T47D (cell line): ENCODE measurements at places on chromosomes 3 and 15.
A peak's percentile ranks its signal among the peaks of the same experiment; 100 is the strongest.

DNA sequence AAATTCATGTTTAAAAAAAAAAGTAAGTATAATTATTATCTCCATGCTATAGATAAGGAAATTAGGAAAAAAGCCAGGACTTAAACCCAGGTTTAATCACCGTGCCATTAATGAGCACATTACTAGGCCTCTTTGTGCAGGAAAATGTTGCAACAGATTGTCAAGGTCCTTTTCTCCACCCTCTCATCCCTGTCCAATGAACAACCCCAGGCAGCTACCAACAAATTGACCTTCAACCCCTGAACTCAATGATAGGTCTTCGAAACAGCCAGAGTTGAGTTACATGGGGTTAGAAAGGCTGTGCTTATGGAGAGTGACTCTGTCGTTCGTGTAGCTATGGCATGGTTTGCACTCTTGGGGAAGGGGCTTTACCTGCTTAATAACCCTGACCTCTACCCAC, 84.2 kb upstream of the CTNNB1 start:
- no peak for DNase-seq

GRCh38 chr3:133563186-133563591, 10.3 kb upstream of the CDV3 start:
- DNase-seq: no peak

- DNase-seq: no peak
These were observed 143.1 kb upstream of the LINGO1 start for GRCh38 chr15:77775837-77776236.

DNA sequence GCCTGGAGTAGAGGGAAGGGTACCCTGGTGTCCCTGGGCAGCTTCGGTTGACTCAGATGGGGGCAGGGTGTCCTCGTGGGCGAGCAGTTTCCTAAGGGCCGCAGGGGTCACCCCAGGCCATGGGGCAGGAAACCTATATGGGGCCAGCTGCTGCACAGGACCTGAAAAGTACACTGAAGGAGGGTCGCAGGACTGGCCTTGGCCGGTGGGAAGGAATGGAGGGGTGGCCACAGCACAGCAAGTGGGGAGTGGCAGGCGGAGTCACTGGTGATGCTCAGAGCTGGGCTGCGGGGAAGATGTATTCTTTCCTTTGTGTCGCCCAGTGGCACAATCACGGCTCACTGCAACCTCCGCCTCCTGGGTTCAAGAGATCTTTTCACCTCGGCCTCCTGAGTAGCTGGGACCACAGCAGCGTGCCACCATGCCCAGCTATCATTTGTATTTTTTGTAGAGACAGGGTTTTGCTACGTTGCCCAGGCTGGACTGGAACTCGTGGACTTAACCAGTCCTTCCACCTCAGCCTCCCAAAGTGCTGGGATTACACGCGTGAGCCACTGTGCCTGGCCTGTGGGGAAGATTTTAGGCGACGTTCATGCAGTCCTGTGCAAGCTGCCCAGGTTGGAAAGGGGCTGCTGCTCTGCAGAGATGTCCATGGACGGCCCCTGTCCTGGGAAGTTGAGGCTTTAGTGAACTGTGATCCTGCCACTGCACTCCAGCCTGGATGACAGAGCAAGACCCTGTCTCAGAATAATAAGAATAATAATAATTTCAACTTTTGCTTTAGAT, 57.2 kb downstream of the EFCAB12 start:
- DNase-seq: no peak

DNA sequence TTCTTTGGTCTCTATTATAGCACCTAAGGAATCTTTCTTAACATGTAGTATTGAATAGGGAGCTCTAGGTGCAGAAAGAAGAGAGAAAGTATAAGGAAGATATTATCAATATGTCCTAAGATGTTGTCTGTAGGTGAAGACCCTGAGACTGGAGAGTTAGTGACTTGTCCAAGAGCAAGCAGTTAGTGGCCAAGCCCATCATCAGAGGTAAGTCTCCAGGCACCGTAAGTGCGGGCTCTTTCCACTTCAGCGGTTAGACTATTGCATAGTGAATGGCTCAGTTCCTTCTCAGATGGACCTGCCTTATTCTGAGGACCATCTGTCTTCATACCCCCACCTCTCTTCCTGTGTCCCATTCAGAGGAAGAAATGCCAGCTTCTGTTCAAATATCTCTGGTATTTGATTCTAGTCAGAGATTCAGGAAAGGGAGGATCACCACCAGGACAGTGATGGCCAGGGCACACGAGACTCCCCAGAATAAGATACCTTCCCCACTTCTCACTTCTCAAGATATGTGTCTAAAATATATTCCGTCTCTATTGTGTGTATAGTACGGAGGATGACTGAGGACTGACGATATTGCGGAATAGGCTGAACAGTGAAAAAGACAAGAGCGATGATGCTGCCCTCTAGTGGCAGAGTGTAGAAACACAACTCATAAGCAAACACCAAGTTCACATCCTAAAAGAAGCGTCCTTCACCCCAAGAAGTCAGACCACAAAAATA, 19.1 kb upstream of the ADGRG7 start:
- peak; percentile 44 for DNase-seq

DNA sequence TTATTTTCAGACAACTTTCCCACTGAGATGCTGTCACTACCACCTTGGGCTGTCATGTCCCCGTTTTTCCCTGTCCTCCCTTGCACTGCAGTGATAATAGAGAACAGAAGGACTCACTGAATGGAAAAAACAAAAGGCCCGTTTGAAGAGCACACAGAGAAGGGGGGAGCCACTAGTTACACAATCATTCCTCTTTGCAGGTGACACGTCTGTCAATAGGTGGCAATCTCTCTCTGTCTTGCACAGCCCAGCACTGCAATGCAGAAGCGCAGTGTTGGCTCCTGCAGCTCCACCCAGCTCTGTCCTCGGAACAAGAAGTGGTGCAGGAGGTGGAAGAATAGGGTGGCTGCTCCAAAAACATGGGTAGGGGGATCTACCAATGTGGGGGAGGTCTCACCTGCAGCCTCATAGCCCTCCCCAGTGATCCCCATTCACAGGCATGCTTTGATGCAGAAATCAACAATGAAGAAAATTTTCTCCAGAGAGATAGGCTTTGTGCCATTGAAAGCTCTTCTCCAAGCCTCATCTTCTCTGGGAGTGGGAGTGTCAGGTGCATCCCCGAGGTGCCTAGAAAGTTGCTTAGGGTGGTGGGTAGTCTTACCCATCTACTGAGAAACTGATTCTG, 31.8 kb downstream of the FSTL1 start:
- DNase-seq: peak; percentile 54

GRCh38 chr15:63111481-63111880, 10.2 kb upstream of the LACTB start:
- DNase-seq: no peak

GRCh38 chr3:21647961-21648360, 103.0 kb downstream of the ZNF385D start:
- DNase-seq: no peak

DNA sequence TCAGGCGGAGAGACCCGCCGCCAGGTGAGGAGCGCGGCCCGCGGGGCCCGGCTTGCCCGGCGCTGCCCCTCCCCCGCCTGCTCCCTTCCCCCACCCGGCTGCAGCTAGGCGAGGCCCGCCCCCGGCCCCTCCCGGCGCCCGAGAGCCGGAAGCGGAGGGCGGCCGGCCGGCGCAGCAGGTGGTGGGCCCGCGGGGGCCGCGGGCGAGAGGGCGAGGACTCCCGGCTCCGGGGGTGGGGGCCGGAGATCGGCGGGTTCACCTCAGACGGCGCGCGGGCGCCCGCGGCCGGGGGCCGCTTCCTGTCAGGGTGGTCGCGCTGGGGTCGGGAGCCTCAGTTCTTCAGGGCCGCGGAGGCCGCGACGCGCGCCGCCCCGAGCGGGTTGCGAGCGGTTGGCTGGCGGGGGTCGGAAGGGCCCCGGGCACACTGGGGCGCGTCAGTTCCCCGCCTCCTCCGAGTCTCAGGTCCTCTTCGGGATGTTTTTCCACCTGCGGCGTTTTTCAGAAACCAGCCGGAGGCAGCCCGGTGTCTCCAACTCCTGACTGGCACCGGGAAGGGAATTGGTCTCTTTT, 395 bp downstream of the ZFAND6 start:
- no peak for DNase-seq

- DNase-seq: no peak
These were observed 419.2 kb downstream of the OCA2 start for GRCh38 chr15:27679731-27680471.

DNA sequence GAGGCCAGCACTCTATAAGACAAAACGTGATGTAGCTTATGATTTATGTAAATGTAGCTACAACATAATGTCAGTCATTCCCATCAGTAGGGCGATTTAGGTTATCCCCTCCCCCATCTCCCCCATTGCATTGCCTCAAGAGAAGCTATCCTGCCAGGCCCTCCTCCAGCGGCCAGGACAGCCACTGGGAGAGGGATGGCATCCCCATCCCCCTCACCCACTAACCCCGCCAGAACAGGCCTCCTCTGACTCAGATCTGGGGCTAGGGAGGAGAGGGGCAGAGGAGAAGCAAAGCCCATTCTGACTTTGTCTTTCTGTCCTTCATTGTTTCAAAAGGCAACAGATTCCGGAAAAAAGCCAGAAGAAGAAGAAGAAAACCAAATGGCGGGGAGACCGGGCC, 32.6 kb upstream of the ESYT3 start:
- no peak for DNase-seq

- no peak for DNase-seq
These were observed 591.2 kb downstream of the RSL24D1 start for GRCh38 chr15:54605556-54605955.

DNA sequence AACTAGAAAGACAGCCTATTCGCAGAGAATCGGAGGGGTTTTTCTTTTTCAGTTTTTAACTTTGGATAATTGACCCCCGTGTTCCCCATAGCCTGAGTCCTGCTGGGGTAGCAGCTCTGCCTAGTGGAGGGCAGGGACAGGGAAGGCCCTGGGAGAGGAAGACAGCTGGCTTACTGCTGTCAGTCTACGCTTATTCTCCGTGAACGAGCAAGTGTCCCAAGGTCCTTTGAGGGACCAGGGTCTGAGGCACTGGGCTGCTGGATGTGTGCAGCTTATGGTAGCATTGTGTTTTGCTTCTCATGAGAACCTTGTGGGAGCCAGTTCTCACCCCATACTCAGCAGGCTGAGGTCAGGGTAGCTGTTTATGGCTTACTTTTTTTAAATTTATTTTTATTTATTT, 3.0 kb downstream of the LIMD1 start:
- DNase-seq: no peak

GRCh38 chr3:97927704-97928103, 44.5 kb downstream of the RIOX2 start:
- no peak for DNase-seq

- no peak for DNase-seq
These were observed 100.6 kb downstream of the DCLK3 start for GRCh38 chr3:36663666-36664291.

- no peak for DNase-seq
These were observed 55.8 kb upstream of the SLC7A14 start for GRCh38 chr3:170641510-170642236.

DNA sequence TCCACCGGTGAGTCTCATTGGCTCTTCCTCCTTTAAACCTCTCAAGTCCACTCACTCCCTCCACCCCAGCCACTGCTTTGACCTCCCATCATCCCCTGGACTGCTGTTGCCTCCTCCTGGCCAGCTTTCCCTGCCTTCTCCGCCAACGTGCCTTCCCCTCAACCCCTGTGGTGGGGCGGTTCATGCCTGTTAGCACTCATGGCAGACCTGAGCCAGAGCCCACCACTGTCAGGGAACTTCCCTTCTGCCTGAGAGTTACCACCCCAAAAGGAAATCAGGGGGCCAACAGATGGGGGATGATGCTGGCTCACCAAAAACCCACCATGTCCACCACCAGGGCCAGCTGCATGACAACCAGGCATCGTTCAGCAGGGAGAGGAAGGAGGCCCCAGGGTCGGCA, 44.2 kb upstream of the SLC6A1 start:
- no peak for DNase-seq

GRCh38 chr15:37100966-37101215, 542 bp upstream of the MEIS2 start:
- no peak for DNase-seq

GRCh38 chr15:66484539-66485112, 12.9 kb downstream of the SNAPC5 start:
- DNase-seq: no peak

GRCh38 chr3:171282041-171282440, 178.2 kb downstream of the TNIK start:
- DNase-seq: no peak

GRCh38 chr15:99252326-99252725, 1.0 kb downstream of the LRRC28 start:
- DNase-seq: no peak

DNA sequence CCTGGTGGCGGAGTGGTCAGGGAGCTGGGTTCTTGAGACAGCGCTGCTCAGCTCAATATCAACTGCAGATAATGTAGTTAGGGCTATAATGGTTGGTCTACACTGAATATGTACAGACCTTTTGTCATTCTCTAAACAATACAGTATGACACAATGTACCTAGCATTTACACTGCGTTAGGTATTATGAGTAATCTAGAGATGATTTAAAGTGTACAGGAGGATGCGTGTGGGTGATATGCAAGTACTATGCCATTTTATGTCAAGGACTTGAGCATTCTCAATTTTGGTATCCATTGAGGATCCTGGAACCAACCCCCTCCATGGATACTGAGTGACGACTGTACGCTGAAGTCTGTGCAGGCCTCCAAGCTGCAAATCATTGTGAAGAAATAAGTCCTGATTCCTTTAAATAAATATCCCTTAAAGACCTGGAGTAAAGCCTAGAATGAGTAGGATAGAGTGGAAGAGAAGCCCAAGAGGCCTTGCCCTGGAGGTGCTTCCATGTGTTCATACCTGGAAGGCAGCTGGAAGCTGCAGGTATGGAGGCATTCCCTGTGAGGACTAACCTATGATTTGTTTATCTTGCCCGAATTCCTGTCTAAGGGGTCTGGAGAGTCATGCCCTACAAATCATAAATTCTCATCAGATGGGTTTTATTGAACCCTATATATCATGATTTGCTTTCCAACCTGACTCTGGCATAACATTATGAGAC, 15.7 kb upstream of the RTP1 start:
- DNase-seq: no peak

GRCh38 chr15:62491642-62492041, 326.6 kb upstream of the C2CD4B start:
- DNase-seq: no peak

DNA sequence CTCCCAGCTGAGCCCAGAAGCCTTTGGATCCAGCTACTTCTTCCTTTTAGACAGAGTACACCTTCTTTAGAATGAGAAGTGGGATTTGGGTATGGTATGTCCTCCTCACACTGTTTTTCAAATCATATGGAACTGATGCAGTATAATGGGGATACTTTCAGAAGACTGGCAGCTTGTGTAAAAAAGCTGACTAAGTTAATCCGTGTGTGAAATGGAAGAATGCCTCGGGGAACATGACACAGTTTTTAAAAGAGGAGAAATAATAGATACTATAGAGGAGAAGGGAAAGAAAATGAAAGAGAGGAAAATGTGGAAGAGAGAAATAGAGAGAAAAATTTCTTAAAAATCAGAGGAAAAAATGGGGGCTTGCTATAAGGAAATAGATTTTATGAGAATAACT, 47.7 kb downstream of the TUSC7 start:
- DNase-seq: no peak

GRCh38 chr3:148532326-148532725, 165.4 kb upstream of the AGTR1 start:
- no peak for DNase-seq

GRCh38 chr3:40068636-40069035, 240.9 kb upstream of the EIF1B start:
- no peak for DNase-seq

- no peak for DNase-seq
These were observed 71.9 kb downstream of the ARHGEF26 start for GRCh38 chr3:154193000-154193615.
